Vagina (tissue), 2 donors: ENCODE measurements at places on chromosomes 5 and 9. TPM values are rescaled to one million over a fixed set of nuclear protein-coding genes. Genes with fewer than 3 reads are reported as not detected.
A peak's percentile ranks its signal among the peaks of the same experiment; 100 is the strongest.

GRCh38 chr9:25412646-25413045, 265.6 kb downstream of the TUSC1 start:
- DNase-seq = no peak

DNA sequence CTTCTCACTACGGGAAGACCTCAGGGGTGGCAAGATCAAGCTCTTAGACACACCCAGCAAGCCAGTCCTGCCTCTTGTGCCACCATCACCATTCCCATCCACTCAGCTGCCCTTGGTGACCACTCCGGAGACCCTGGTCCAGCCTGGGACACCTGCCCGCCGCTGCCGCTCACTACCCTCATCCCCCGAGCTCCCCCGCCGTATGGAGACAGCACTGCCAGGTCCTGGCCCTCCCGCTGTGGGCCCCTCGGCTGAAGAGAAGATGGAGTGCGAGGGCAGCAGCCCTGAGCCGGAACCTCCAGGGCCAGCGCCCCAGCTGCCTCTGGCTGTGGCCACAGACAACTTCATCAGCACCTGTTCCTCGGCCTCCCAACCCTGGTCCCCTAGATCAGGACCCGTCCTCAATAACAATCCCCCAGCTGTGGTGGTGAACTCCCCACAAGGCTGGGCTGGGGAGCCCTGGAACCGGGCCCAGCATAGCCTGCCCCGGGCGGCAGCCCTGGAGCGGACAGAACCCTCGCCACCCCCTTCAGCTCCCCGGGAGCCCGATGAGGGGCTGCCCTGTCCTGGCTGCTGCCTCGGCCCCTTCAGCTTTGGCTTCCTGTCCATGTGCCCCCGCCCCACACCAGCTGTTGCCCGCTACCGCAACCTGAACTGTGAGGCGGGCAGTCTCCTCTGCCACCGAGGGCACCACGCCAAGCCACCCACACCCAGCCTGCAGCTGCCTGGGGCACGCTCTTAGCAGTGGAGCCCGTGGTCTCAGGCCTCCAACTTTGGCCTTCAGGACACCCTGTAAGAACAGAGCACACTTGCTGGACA, 4.1 kb downstream of the TESK1 start:
- no peak for DNase-seq

DNA sequence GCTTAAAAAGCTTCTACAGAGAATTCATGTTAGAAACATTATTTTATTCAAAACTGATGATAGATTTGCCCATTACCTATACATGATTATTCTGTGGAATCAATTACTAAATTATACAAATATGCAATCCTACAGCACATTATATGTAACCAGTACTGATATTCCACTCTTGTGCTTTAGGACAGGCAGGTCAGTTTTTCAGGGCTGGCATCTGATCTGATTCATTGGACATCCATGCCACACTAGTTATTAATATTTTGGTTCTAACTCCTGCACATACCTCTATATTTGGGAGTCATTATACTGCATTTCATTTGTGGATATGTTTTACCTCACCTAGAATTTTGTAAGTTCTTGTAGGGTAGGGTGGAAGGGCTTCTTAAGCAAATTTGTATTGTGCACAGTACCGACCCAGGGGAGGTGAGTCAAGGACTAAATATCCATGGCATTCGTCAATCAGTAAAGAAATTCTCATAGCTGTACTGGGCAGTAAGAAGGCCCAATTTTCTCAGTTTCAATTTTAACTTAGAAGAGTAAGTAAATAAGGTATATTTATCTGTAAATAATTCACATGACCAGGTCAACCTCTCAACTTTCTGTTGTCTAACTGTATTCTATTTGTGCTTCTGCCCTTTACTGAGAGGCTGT, 33.5 kb downstream of the ELOVL7 start:
- no peak for DNase-seq

DNA sequence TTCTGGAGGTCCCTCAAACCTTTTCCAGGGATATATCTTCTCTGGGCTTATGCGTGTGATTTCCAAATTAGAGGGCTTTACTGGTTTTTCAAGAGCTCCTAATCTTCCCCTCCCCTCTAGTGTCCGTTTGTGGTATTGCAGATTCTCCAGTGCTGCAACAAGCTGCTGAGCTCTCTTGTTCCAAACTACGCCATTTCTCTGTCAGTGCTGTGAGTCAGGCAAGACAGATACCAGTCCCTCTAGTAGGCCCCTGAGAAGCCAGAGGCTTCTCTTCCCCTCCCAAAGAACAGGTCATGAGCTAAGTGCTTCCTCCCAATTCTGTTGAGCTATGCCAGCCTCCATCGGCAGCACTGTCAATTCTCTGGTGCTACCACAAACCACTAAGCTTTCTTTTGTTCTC, 149.5 kb downstream of the FANCC start:
- no peak for DNase-seq

- DNase-seq = no peak
Measured at GRCh38 chr5:34667705-34668104, 11.6 kb downstream of the RAI14 start.

DNA sequence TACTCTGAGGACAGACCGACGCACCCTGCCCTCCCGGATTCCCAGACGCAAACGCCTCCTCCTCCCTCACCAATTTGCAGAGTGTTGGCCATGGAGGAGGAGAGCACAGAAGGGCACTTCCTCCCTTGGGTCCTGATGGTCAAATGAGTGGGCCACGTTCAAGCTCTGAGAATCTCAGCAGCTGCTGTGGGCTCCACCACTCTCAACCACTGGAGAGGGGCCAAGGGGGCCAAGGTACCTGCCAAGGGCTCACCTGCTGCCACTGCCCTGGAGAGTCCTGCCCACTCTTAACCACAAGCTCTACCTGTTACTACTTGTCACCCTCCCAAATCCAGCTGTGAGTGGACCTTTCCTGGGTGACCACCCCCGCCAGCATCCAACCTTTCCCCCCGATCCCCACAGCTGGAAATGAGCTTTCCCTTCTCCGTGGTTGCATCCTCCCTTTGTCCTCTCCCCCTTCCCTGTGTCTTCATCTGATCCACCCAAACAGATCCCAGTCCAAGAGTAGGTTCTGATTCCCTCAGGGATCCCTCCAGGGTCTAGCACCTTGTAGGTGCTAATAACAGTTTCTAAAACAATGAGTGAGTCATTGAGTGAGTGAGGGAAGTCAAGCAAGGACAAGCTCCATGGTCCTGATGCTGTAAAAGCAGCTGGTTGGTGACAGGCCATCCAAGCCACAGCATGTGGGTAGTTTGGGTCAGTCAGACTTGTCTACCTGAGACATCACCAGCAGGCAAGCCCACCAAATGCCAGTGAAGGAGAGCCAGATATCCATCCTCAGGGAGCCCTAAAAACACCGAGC, 69.7 kb downstream of the FAM114A2 start:
- DNase-seq = no peak

DNA sequence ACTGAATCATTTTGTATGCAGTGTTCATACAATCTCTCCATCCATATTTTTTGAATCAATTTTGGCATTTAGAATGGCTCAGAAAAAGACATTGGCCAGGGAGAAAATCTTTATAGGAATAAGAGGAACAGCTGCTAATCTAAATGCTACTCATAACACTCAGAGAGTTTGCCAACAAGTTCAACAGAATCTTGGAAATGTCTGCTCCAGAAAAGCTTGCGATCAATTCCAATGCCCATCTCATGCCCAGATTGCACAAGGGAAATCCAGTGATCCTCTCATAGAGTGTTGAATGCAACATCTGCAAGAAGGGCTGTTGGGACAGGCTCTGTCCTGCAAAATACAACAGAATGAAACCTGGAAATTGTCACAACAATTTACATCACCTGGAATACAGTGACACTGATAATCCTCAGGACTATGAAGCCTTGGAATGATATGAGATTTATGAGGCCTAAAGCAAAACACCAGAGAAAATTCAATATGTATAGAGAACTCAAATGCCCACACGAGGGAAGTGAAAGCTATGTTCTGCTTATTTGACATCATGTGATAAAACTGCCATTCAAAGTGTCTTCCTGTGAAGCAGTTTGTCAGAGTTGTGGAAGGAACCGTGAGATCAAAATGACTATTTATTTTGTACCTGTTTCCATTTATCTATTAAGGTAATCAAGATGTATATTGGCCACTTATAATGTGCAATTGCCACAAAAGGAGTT, 190.1 kb downstream of the PARP8 start:
- DNase-seq = no peak

DNA sequence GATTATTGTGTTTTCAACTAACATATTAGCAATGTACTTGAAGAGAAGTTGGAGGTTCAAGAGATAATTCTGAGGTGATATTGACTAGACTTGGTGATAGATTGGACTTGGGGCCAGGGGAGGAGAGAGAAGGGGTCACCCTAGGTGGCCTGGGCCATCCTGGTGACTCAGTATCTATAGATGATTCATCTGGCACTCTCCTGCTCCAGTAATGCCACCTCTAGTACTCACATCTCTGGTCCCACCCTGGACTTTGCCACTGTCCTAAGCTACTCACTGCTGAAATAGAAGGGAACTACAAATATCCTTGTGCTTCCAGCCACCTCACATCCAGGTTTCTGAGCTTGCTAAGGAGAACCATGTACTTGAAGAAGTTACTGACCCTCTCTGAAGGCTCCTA, 249.9 kb downstream of the ARRDC3 start:
- no peak for DNase-seq

GRCh38 chr5:157486861-157487260, 26.8 kb downstream of the NIPAL4 start:
- no peak for DNase-seq

- DNase-seq = no peak
Measured at GRCh38 chr5:111999286-111999685, 242.3 kb upstream of the NREP start.

DNA sequence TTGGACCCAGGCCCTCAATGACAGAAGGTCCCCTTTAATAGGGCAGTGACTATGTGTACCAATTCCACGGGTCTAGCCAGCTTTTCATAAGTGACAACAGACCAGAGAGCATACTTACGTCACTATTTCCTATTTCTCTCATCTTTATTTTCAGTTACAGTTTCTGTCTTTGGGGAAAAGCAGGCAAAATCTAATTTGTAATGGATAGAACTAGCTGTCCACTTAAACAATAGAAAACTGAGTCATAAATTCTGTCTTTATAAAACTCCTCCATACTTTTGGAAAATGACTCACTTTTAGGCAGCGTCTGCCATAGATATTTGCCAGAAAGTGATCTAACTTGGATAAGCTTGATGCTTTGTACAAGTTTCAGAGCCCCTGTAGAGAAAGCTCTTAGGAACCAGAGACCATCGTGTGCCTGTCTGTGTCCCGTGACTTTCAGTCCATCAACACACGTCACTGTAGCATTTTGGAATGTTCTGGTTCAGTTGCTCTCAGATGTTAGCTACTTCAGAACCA, 101.9 kb downstream of the F2RL2 start:
- no peak for DNase-seq

GRCh38 chr5:148569948-148570347, 84.4 kb downstream of the HTR4 start:
- DNase-seq = no peak

GRCh38 chr5:54621709-54622108, 104.2 kb downstream of the SNX18 start:
- no peak for DNase-seq

DNA sequence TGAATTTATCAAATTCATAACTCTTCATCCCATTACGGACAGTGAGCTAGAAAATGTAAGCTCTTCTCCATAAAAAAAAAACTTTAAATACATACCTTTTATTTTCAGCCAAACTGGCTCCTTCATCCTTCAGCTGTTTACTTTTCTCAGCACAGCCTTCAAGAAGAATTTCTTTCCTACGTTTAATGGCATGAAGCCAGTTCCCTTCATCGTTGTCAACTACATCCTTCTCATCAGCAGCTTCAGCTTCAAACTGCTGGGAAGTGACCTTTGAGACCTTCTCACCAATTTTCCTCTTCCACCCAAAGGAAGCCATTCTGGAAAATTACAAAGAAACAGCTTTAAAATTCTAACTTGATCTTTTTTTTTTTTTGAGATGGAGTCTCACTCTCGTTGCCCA, 9.1 kb downstream of the TTC33 start:
- no peak for DNase-seq

DNA sequence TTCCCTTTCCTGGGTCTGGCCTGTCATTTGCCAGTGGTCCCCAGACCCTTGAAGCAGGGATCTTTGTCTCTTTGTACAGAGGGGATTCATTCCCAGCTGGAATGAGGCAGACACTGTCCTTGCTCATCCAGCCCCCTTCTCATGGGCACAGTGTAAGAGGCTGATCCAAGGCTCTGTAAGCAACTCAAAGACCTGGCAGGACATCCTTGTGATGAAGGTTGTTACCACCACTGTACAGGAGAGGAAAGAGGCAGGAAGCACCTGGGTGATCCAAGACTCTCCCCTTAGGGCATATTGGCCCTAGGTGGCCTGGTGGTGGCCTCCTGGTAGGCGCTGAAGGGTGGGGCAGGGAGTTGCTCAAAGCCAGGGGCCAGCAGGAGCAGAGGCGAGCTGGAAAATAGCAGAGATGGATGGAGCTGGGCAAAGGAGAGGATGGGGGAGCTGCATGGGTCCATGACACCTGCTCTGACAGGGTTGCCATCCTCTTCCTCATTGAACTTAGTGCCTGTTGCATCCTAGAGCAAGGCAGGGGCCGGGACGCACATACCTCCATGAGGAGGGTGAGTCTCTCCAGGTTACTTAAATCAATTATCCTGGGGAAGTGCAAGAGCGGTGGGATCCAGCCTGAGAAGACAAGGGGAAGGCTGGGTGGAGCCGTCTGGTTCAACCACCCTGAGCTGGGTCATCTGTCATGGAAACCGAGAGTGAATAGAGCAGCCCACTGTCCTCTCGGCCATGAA, 9.8 kb upstream of the GADD45G start:
- DNase-seq = peak; percentile 81

DNA sequence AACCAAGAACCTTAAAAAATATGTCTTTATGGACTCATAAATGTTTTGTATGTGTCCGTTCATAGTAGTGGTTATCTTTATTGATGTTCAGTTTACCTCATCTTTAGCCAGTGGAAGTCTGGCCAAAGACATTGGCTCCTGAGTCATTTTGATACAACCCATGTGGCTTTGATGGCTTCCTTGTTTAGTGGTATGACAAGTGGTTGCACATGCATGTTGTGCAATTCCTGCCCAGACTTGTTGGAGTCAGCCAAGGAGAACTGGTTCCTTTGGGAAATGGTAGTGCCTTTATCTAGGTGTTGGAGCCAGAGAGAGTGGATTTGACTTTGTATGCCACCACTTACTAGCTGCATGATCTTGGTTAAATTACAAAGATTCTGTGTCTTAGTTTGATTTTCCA, 94.3 kb downstream of the RPS23 start:
- no peak for DNase-seq

GRCh38 chr5:53378590-53379247, 101.7 kb upstream of the FST start:
- DNase-seq = no peak

DNA sequence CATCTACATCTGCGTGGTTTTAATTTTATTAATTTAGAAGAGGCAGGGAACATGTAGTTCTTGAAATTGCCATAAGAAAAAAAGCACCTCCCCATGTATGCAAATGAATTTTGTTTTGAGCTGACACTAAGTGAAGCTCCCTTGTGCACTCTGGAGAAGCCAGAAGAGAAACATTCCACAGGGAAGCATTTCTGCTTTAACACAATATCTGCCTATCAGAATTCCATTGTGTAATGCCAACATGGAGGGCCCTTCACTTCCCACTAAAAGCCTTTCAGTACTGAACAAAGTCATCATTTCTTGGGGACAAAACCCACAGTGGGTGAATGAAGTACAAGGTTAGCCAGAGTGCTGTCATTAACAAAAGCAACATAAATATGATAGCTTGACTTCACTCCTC, 59.7 kb downstream of the PRELID2 start:
- DNase-seq = no peak

The PDCD1LG2 gene
- 1.2 TPM for total RNA-seq

The CWC27 gene
- total RNA-seq = 19.2 TPM

The POLR3G gene
- 5.4 TPM for total RNA-seq

The LCN1 gene
- total RNA-seq = not detected

The GMCL2 gene
- total RNA-seq = not detected

The LECT2 gene
- total RNA-seq = not detected

The GRXCR2 gene
- not detected for total RNA-seq

The NMUR2 gene
- total RNA-seq = not detected

The PCDHGA2 gene
- total RNA-seq = 6.1 TPM
